Cortex of kidney (tissue), 1 donor: ENCODE measurements at places on chromosomes 2 and 18.

- no peak for DNase-seq
Measured at GRCh38 chr2:223601932-223602666, at the start of gene SCG2. Gene SCG2 (minus strand): TSS chr2:223602361. CDS start chr2:223599282, 3,079 bp downstream.

DNA sequence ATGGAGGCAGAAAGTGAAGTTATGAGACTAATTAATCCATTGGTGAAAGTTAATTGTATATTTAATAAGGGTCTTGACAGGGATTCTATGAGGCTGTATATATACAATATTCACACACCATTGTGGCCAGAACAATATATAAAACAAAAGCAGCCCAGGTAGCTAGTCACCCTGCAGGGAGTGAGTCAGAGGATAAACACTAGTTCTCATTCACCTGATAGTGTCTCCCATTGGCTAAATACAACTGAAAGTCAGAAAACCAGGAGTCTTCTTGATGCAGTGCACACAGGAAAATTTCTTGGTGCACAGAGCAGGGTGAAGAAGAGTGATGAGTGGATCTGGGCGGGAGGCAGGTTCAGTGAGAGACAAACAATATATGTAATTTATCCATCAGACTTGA lies 465.2 kb downstream of the ERBB4 start:
- no peak for DNase-seq

DNA sequence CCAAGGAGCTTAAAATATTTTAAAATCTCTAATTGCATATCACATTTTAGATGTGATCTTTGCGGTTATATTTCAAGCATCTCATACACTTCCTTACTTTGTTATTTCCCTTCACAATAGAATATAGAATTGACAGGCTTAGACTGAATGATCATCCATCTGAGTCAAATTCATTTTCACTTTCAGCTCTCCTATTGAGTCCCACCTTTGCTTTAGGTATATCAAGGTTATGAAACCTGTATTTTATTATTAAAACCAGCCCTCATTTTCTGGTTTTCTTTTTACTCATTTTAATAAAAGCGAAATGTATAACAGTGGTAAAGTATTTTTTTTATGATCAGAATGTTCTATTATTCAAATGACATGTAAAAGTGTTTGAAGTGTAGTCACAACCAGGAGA lies 162.9 kb upstream of the KYNU start:
- no peak for DNase-seq

DNA sequence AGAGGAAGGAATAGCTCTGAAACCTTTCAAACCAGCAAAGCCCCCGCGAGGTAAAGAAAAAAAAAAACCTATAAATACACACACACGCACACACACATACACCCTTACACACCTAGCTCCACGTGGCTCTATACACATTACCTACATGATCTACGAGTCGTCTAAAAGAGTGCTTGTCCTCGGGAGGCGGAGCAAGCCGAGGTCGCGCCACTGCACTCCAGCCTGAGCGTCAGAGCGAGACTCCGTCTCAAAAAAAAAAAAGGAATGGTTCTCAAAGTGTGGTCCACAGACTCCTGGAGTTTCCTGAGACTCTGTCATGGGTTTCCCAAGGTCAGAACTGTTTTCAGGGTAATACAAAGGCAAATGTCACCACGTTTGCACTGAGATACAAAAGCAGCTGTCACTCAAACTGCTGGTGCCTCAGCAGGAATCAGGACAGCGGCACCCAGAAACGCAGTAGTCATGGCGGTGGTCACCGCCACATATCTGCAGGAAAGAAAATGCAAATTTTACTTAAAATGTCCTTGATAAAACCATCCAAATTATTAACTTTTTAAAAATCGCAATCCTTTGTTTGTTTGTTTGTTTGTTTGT lies 130.0 kb upstream of the GPC1 start:
- DNase-seq = no peak

DNA sequence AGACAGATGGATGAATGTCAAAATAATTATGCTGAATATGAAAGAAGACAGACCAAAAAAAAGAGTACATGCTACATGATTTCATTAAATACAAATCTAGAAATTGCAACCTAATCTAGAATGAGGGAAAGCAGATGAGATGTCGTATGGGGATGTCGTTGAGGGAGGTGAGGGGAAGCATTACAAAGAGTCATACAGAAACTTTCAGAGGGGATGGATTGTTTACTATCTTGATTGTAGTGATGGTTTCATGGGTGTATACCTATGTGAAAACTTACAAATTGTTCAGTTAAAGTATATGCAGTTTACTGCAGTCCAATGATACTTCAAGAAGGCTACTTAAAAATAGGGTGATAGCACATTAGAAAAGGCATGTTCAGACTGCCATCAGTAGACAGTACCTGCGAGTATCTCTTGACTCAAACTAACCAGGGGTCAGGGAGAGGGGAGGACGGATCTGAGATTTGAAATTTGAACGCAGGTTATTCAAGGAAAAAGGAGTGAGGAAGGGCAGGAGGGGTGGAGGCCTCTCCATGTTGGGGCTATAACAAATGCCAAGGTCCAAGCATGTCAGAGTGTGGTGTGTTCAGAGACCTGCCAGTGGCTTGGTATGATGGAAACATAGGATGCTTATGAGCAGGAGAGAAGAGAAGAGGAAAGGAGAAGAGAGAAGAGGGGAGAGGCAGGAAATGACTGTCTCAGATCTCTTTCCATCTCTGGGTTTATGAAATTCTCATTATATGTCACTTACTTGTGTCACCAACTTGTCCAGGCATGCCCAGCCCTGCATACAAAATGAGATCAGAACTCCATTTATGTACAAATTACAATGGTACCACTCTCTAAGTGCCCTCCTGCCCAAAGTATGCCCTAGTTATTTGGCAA lies 257.3 kb upstream of the CXCR4 start:
- DNase-seq = no peak

DNA sequence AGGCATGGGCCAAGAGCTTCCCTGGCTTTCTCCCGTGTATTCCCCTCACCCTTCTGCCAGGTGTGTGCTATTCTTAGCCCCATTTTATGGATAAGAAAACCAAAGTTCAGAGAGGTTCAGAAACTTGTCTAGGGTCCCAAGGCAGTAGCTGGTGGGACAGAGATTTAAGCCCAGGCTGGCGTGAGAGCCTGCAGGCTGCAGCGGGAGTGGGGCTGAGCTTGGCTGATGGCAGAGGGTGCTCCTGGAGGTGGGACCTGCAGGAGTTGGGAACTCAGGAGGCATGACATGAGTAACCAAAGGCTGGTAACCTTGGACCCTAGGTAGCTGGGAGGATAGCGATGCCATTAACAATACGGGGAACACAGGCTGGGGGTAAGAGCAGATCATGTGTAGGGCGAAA lies 87.3 kb upstream of the B3GNT7 start:
- no peak for DNase-seq

DNA sequence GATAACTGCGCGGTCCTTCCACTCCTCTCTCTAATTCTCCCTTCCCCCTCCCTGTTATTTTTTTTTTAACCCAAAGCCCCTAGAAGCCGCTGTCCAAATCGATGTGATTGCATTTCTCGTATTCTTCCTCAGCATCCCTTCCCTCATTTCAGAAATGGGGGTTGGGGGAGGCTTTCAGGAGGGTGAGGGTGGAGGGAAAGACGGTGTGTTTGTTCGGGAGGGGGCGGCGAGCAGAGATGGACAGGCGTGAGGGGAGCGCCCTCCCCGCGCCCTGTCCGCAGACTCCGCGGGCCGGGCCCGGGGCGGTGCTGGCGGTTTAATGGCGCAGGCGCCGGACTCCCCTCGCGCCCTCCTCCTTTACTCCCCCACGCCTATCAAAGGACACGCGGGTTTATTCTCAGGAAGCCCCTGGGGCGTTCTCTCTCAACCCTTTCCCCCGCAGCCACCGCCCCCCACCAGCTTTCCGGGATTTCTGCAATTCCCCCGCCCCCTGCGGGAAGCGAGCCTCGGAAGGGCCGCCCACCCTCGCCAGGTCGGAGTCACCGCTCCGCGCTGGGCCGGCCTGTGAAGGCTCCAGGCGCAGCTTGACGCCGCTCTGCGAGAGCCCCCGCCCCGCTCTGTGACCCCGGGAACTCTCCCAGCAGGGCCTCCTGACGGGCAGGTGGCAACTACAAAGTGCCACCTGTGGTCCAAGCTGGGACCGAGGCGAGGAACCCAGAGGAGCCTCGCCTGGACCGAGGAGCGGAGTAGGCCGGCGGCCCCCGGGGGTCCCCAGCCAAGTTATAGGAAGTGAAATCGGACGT lies 981 bp downstream of the ST8SIA3 start:
- no peak for DNase-seq

DNA sequence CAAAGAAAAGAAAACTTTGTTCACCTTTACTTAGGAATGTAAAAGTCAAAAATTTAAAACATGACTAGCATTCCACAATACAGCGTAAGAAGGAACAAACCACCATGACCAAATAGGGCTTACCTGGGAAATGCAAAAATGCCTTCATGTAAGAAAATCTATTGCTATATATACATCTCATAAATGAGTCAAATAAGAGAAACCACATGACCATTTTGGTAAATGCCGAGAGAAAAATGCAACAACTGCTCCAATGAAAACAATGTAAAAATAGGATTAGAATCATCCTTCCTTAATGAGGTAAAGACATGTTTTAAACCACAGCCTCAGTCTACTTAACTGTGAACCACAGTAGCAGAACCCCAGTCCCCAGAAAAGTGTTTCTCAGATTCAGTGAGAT lies 49.4 kb downstream of the TGOLN2 start:
- DNase-seq = no peak

- DNase-seq = no peak
Measured at GRCh38 chr2:877747-878146, 72.9 kb upstream of the SNTG2 start.
